ENCODE measurements at places on chromosomes 6 and 20. TPM values are rescaled to one million over a fixed set of nuclear protein-coding genes. Genes with fewer than 3 reads are reported as not detected.

The PET117 gene
- total RNA-seq, result 15.8 TPM

The KCNK16 gene
- not detected for total RNA-seq

The SYNJ2 gene
- total RNA-seq, result 41.2 TPM

The TRIM40 gene
- not detected for total RNA-seq

The HLA-DQB1 gene
- 72.9 TPM for total RNA-seq

The SOBP gene
- total RNA-seq, result 0.70 TPM

The SLC4A11 gene
- total RNA-seq, result 6.0 TPM

The BLOC1S5 gene
- 18.2 TPM for total RNA-seq

The EYA4 gene
- total RNA-seq, result not detected

The ZNF133 gene
- total RNA-seq, result 8.3 TPM

The SAMD10 gene
- total RNA-seq, result 33.4 TPM

The PRKN gene
- not detected for total RNA-seq

The CTNNBL1 gene
- 79.8 TPM for total RNA-seq

The CGAS gene
- total RNA-seq, result 58.9 TPM

The TMEM74B gene
- 0.55 TPM for total RNA-seq

The EHMT2 gene
- total RNA-seq, result 79.0 TPM

The PLA2G7 gene
- total RNA-seq, result not detected

The GNRH2 gene
- total RNA-seq, result 0.63 TPM

The ECT2L gene
- total RNA-seq, result not detected

The SCRT2 gene
- total RNA-seq, result not detected

The VWA7 gene
- 5.7 TPM for total RNA-seq

The NKAIN4 gene
- total RNA-seq, result not detected

The RAB44 gene
- total RNA-seq, result not detected

The SLC17A9 gene
- total RNA-seq, result 34.1 TPM

The FAM83C gene
- total RNA-seq, result not detected

The CAGE1 gene
- total RNA-seq, result not detected

The KIF13A gene
- not detected for total RNA-seq

The RBPJL gene
- not detected for total RNA-seq

The BCAS4 gene
- 44.8 TPM for total RNA-seq

The OPRM1 gene
- not detected for total RNA-seq

The DYNLT2 gene
- 2.0 TPM for total RNA-seq

The RNF182 gene
- total RNA-seq, result not detected

The C20orf141 gene
- total RNA-seq, result not detected

The ID4 gene
- total RNA-seq, result not detected

The PRL gene
- not detected for total RNA-seq

Measured in activated CD8-positive, alpha-beta memory T cell treated with anti-CD3 and anti-CD28 coated beads, Interleukin-2, amount 10 ng/mL, durations not matched to agents 7 days and 5 days (primary cell).